WTC11 (cell line): ENCODE measurements at places on chromosomes 5 and 9. TPM values are rescaled to one million over a fixed set of nuclear protein-coding genes. Genes with fewer than 3 reads are reported as not detected.

The EXD3 gene
- total RNA-seq, result 20.4 to 23.1 TPM (median 21.2 TPM) in 3 replicates

The LRRC70 gene
- total RNA-seq, result 0.37 to 0.44 TPM (median 0.44 TPM) in 3 replicates

The CARTPT gene
- total RNA-seq, result not detected in 3 replicates

The TMEM174 gene
- total RNA-seq, result not detected in 3 replicates

The CCDC152 gene
- 15.1 to 19.0 TPM (median 18.8 TPM) in 3 replicates for total RNA-seq
